ENCODE measurements at places on chromosomes 5 and 9. TPM values are rescaled to one million over a fixed set of nuclear protein-coding genes. Genes with fewer than 3 reads are reported as not detected.

Gene C9orf50
- not detected for total RNA-seq

Gene SLC4A9
- not detected for total RNA-seq

Gene HSPB3
- total RNA-seq, result not detected

Gene HTR4
- total RNA-seq, result not detected

Gene ZNF462
- 3.3 TPM for total RNA-seq

Gene FST
- 1.7 TPM for total RNA-seq

Gene GFI1B
- total RNA-seq, result 0.10 TPM

Gene VCP
- 277 TPM for total RNA-seq

Gene BHMT2
- total RNA-seq, result not detected

Gene BSPRY
- 0.06 TPM for total RNA-seq

Gene RASEF
- 7.2 TPM for total RNA-seq

Gene PPP3R2
- not detected for total RNA-seq

Gene GABRA6
- total RNA-seq, result not detected

Gene WDR31
- 1.1 TPM for total RNA-seq

Gene GRXCR2
- total RNA-seq, result not detected

Gene CCDC192
- total RNA-seq, result not detected

Gene DRD1
- 0.13 TPM for total RNA-seq

Gene MOB3B
- total RNA-seq, result 14.4 TPM

Gene PPIP5K2
- 27.7 TPM for total RNA-seq

Gene TMOD1
- total RNA-seq, result 1.8 TPM

Gene MEF2C
- 0.02 TPM for total RNA-seq

Gene PLAC8L1
- total RNA-seq, result 0.31 TPM

Gene LRRC19
- not detected for total RNA-seq

Gene SPATA31C1
- total RNA-seq, result not detected

Gene DBH
- not detected for total RNA-seq

Gene ANKRD18B
- 4.8 TPM for total RNA-seq

Gene TGFBI
- 1,578 TPM for total RNA-seq

Gene FOCAD
- 19.7 TPM for total RNA-seq

Gene PKD2L2
- total RNA-seq, result 0.12 TPM

Gene BTNL3
- not detected for total RNA-seq

Gene ACTL7A
- not detected for total RNA-seq

Gene LEAP2
- total RNA-seq, result 0.62 TPM

Gene AMBP
- total RNA-seq, result 7.8 TPM

Gene RELL2
- total RNA-seq, result 5.0 TPM

Gene MEIKIN
- not detected for total RNA-seq

Gene TSSK1B
- not detected for total RNA-seq

Gene ZNF879
- total RNA-seq, result 0.74 TPM

Gene SNX2
- 38.7 TPM for total RNA-seq

Gene PCA3
- not detected for total RNA-seq

Gene NXNL2
- total RNA-seq, result 0.99 TPM

Gene EQTN
- total RNA-seq, result not detected
